ENCODE measurements at places on chromosomes 2 and 18.

GRCh38 chr2:231467016-231467545, 2.8 kb upstream of the NCL start:
- no peaks in the 10 kb centered on the region for H3K27me3 ChIP-seq
- H3K4me3 ChIP-seq: no peak overlapping the region
- DNase-seq: no peak
- no peaks in the 10 kb centered on the region for H3K36me3 ChIP-seq
- H3K4me1 ChIP-seq: peaks cover 3% of the 10 kb centered on the region

- no peaks in the 10 kb centered on the region for H3K27me3 ChIP-seq
- H3K4me1 ChIP-seq: no peaks in the 10 kb centered on the region
- H3K27ac ChIP-seq: no peak overlapping the region
- no peak overlapping the region for H3K4me3 ChIP-seq
- H3K36me3 ChIP-seq: no peaks in the 10 kb centered on the region
Observed at GRCh38 chr18:74198453-74198852, 50.1 kb downstream of the TIMM21 start.

- H3K4me1 ChIP-seq: no peaks in the 10 kb centered on the region
- no peak overlapping the region for H3K4me3 ChIP-seq
- DNase-seq: no peak
- no peaks in the 10 kb centered on the region for H3K36me3 ChIP-seq
- no peak overlapping the region for H3K27ac ChIP-seq
- no peaks in the 10 kb centered on the region for H3K27me3 ChIP-seq
Observed at GRCh38 chr2:47720036-47720435, 62.9 kb upstream of the MSH6 start.

DNA sequence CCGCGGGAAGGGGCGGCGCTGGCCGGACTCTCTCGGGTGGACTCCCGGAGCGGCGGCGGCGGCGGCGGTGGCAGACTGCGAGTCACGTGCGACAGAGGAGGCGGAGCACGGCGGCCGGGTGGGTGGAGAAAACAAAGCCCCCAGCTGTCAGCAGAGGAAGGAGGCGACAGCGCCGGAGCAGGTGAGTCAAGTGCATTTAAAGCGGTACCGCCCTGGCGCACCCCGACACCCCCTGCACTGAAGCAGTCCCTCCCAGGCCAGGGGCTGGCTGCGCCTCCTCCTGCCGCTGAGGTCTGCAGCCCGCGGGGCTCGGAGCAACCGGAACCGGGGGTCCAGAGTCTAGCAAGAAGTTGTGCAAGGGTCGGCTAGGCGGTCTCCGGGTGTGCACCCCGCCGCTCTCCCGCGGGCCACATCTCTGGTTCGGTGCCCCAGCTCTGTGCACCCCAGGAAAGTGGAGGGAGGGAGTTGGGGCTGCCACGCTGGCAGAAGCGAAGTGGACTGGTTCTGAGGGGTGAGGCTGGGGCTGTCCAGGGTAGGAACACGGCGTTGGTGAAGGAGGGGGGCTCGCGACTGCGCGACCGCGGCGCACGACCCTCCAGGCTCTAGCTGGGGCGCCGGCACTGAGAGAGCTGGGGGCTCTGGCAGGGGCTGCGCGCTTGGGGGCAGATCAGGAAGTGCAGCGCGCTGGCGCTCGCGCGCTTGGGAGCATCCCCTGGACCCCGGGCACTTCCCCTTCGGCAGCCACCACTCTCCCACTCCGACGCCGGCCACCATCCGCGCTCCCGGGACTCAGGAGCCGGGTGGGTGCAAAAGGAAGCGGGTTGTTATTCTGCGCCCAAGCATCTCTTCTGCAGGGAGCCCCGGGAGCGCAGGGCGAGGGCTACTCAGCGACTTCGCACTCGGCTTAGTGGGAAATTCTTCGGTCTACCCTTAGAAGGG, 64.0 kb upstream of the MAPRE2 start:
- peak; percentile 75 for DNase-seq
- H3K4me1 ChIP-seq: no peaks in the 10 kb centered on the region
- peak overlapping the region; percentile 86 for H3K27ac ChIP-seq
- H3K27me3 ChIP-seq: no peaks in the 10 kb centered on the region

- peak overlapping the region; percentile 10 for H3K4me3 ChIP-seq
- peaks cover 17% of the 10 kb centered on the region for H3K4me1 ChIP-seq
- DNase-seq: no peak
- H3K27me3 ChIP-seq: no peaks in the 10 kb centered on the region
Observed at GRCh38 chr2:42960002-42960841, 167.8 kb upstream of the HAAO start.

DNA sequence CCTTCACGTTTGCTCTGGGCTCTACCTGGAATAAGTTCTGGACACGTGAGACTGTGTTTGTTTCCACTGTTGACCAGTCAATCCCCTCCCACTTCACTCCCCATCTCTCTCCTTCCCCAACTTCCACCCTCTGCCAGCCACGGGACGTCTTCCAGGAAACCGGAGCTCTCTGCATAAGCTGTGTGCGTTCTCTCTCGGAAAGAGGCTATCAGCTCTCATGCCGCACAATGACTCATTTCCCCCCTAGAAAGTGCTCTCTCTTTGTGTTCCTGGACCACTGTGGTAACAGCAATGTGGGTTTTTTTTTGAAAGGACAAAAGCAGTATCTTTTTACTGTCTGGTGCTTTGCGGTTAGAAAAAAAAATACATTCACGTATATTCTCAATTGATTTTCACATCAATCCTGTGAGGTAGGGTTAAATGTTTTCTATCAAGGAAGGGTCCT, 10.2 kb downstream of the PROKR1 start:
- H3K27me3 ChIP-seq: no peaks in the 10 kb centered on the region
- H3K4me3 ChIP-seq: no peak overlapping the region
- no peak overlapping the region for H3K27ac ChIP-seq
- H3K4me1 ChIP-seq: no peaks in the 10 kb centered on the region
- H3K36me3 ChIP-seq: no peaks in the 10 kb centered on the region

- H3K27ac ChIP-seq: no peak overlapping the region
- H3K4me1 ChIP-seq: no peaks in the 10 kb centered on the region
- no peak overlapping the region for H3K4me3 ChIP-seq
- DNase-seq: no peak
Observed at GRCh38 chr2:187434342-187434785, 13.7 kb downstream of the CALCRL start.

GRCh38 chr2:107989445-107989844, 3.1 kb downstream of the SLC5A7 start:
- H3K27ac ChIP-seq: no peak overlapping the region
- no peak overlapping the region for H3K4me3 ChIP-seq
- DNase-seq: no peak
- H3K4me1 ChIP-seq: no peaks in the 10 kb centered on the region
- no peaks in the 10 kb centered on the region for H3K27me3 ChIP-seq

GRCh38 chr2:53233759-53234547, 533.7 kb upstream of the CHAC2 start:
- no peaks in the 10 kb centered on the region for H3K4me1 ChIP-seq
- no peaks in the 10 kb centered on the region for H3K36me3 ChIP-seq

GRCh38 chr18:64270121-64270520, 121.2 kb upstream of the LINC00305 start:
- no peaks in the 10 kb centered on the region for H3K36me3 ChIP-seq
- DNase-seq: no peak
- no peak overlapping the region for H3K4me3 ChIP-seq
- H3K27ac ChIP-seq: no peak overlapping the region

Data from breast epithelium (tissue), 4 donors.